ENCODE measurements at places on chromosomes 7 and 10.

DNA sequence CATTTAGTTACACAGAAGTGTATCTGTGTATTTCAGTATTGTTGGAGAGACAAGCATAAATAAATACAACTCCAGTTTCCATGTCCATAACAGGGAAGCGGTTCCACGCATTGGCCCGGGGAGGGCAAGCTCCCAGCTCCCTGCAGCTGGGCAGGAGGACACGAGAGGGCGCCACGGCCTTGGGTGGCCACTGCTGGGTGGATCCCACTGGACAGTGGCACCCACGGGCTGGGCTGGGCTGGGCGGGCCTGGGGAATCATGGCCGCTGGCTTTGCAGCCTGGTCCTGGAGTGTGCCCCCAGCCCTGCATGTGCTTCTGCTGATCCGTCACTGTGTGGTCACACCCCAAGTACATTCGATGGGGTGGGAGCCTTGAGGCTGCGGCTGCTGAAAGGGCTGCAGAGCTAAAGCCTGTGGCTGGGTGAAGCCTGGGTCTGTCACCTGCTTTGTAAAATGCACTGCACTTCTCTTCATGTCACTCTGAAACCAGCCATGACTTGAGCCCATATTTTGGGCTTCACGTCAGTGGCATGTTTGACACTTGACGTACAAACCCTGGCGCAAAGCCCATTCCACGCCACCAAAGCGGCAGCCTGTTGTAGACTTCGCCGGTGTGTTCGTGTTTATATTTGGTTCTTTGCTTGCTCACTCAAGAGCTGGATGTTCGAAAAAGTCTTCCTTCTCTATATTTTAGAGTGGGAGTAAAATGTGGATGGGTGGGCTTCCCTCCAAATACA, 27.5 kb downstream of the LRRC27 start:
- no peak for DNase-seq

- DNase-seq = no peak
Measured at GRCh38 chr10:77226853-77227565, 410.6 kb downstream of the KCNMA1 start.

GRCh38 chr7:97001221-97001620, 4.1 kb upstream of the DLX6 start:
- DNase-seq = no peak

- DNase-seq = no peak
Measured at GRCh38 chr7:115218076-115218475, 296.2 kb downstream of the MDFIC start.

GRCh38 chr7:42167631-42168236, 69.3 kb downstream of the GLI3 start:
- DNase-seq = no peak

- DNase-seq = no peak
Measured at GRCh38 chr10:49540056-49540797, 1.3 kb upstream of the ERCC6 start.

- DNase-seq = no peak
Measured at GRCh38 chr10:22753786-22754185, 39.4 kb upstream of the PIP4K2A start.

GRCh38 chr7:51528172-51528571, 211.6 kb upstream of the COBL start:
- DNase-seq = no peak

- DNase-seq = peak; percentile 97
Measured at GRCh38 chr10:3852147-3852904, 67.3 kb upstream of the KLF6 start.

GRCh38 chr7:17462131-17462631, 163.7 kb downstream of the AHR start:
- no peak for DNase-seq

DNA sequence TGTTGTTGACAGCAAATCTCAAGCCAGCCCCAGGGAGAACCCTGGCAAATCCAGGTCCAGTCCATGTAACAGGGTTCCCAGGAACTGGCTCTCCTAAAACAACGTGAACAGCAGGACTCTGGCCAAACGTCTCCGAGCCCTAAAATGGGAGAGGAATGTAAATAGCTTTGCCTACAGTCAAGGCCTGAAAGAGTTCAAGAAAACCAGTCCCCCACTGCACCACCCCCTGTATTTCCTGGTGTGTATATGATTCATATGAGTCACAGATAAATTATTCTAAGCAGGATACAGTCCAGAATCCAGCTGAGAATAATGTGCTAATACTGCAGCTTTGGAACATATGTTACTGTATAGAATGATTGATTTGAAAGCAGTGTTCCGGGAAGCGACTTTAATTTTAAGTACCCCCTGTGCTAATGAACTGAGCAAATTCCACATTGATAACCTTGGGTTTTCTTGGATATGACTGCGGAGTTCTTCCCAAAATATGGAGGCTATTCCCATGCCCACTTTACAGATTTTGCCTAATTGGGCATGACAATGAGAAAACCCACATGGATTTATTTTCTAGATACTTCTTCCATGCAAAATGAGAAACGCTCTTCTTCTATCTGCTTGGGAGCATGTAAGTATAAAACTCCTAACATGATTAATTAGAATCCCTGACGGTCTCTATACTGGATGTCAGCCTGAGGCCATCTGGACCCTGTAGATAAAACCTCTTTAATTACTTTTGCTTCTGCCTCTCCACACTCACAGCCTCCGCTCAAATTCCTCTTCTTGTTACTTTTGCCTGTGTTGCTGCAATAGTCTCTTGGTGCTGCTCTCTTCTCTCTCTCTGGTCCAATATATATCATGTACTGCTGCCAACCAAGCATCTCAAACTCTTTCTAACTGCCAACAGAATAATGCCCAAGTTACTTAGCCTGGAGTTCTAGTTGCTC, 50.2 kb downstream of the LAMB4 start:
- DNase-seq = no peak
